ENCODE measurements at places on chromosomes 5 and 9.

DNA sequence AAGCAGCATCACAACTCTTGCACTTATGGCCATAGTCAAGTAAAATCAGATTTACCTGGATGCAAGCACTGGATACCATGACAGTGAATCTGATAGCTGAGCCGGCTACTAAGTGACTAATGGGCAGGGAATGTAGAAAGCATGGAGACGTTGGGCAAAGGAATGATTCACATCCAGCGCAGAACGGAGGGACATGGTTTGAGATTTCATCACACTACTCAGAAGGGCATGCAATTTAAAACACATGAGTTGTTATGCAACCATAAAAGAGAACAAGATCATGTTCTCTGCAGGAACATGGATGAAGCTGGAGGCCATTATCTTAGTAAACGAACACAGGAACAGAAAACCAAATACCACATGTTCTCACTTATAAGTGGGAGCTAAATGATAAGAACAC lies 169.1 kb upstream of the PIK3R1 start:
- DNase-seq, result no peak

GRCh38 chr5:13910637-13911288 lies 33.7 kb downstream of the DNAH5 start:
- no peak for DNase-seq

DNA sequence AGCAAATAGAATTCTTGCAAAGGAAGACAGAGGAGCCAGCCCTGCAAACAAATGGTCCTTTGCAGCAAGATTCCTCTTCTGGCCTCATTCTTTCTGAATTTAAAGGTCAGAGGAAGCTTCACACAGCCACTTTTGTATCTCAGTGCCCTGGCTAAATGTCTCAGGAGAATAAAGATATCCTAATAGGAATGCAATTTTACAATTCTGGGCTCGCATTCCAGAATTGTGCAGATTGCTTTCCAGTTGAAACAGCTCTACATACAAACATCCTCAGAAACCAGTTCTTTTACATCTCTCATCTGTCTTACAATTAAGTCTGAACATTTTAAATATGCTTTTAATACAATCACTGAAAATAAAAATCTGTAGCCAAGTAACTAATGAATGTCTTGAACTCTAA lies 14.6 kb upstream of the ACOT12 start:
- DNase-seq, result no peak

- no peak for DNase-seq
These were observed 716 bp downstream of the PROB1 start for GRCh38 chr5:139394123-139394653.

- DNase-seq, result no peak
These were observed 26.8 kb upstream of the NAA35 start for GRCh38 chr9:85914108-85914507.

- DNase-seq, result no peak
These were observed 154.6 kb upstream of the ZNF608 start for GRCh38 chr5:124901081-124901480.

DNA sequence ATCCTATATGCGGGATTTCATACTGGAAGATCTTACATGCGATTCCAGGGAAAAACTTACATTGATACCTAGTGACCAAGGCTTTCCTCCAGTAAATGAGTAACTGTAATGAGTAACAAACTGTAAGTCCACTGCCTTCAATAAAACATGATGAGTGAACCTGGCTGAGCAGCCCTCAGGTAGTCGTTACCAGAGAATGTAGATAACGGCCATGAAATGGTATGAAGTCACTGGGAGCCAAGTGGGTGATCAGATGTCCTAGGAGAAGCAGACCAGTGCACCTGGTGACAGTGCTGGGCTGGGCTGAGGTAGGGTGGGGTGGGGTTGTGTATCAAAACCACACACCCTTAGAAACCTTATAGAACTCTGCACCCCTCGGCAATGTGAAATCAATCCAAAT lies 203.6 kb downstream of the ALDH1A1 start:
- no peak for DNase-seq

DNA sequence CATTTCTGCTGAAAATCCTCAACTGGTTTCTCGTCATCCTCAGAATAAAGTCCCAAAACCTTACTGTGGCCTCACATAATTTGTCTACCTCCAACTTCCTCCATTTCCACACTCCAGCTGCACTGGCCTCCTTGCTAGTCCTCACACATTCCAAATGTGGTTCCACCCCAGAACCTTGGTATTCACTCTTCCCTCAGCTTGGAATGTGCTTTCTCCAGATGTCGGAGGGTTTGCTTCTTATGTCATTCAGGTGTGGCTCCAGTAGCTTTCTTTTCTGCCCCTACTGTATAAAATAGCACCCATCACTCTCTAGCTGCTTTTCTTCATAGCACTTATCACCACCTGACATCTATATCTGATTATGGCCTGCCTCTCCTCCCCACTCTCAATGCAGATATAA lies 102.5 kb upstream of the IFNK start:
- DNase-seq, result no peak

DNA sequence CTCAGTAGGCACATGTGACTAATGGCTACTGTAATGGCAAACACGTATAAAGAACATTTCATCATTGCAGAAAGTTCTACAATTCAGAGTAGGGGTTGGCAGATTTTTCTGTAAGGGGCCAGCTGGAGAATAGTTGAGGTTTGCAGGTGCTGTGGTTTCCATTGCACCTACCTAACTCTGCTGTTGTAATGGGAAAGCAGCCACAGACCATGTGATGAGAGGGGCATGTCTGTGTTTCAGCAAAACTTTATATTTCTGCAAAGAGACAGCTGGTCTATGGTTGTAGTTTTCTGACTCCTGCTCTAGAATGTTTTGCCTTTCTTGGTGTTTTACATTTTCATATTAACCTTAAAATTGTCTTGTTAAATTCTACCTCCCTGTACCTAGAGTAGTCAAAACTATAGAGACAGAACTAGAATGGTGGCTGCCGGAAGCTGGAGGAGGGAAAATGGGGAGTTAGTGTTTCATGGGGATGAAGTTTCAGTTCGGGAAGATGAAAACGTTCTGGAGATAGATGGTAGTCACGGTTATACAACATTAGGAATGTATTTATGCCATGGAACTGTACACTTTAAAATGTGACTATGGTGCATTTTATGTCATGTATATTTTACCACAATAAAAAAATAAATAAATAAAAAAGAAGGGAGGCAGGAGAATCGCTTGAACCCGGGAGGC lies 44.3 kb downstream of the NUP214 start:
- DNase-seq, result no peak

- DNase-seq, result no peak
These were observed 8.6 kb upstream of the SV2C start for GRCh38 chr5:76074487-76075065.

DNA sequence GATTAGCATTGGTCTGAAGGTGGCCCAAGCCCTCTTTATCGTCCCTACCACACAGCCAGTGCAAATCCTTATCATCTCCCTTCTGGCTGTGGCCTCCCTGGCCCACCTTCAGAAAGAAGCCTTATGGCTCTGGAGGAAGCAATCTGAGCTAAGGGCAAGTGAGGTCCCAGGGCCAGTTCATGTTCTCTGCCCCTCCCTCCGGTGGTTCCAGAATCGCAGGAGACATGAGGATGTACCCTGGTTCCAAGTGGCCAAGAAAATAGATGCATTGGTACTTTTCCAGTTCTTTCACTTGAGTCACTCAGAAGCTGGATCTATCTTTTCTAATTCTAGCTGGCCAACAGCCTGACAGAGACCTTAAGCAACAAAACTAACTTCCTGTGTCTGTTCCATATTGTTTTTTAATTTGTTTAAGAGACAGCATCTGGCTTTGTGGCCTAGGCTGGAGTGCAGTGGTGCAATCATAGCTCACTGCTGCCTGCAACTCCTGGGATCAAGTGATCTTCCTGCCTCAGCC lies 60.7 kb downstream of the LHFPL2 start:
- no peak for DNase-seq

- no peak for DNase-seq
These were observed 19.4 kb downstream of the ADAMTS16 start for GRCh38 chr5:5159282-5160103.
